ENCODE measurements at places on chromosomes 1 and 21. TPM values are rescaled to one million over a fixed set of nuclear protein-coding genes. Genes with fewer than 3 reads are reported as not detected.

DNA sequence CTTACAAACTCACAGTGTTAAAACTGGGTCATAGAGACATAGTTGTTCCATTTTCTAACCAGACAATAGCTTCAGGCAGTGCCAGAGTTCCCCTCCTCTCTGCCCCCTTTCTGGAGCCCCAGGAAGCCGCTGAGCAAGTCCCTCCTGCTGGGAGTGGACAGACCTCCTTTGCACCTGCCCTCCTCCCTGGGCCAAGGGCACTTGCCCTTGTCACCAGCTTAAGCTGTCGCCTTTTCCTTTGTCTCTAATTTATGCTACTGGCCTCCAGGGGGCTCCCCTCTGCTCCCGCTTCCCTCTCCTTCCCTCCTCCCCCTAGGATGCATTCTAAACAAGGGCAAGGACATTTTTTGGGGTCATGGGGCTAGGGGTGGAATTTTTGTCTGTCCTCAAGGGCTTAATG, 182.4 kb downstream of the MIS18A start:
- peaks cover 12% of the 10 kb centered on the region for H3K27me3 ChIP-seq
- H3K27ac ChIP-seq: no peak overlapping the region
- no peak overlapping the region for H3K4me3 ChIP-seq
- no peak for DNase-seq
- H3K4me1 ChIP-seq: no peaks in the 10 kb centered on the region

DNA sequence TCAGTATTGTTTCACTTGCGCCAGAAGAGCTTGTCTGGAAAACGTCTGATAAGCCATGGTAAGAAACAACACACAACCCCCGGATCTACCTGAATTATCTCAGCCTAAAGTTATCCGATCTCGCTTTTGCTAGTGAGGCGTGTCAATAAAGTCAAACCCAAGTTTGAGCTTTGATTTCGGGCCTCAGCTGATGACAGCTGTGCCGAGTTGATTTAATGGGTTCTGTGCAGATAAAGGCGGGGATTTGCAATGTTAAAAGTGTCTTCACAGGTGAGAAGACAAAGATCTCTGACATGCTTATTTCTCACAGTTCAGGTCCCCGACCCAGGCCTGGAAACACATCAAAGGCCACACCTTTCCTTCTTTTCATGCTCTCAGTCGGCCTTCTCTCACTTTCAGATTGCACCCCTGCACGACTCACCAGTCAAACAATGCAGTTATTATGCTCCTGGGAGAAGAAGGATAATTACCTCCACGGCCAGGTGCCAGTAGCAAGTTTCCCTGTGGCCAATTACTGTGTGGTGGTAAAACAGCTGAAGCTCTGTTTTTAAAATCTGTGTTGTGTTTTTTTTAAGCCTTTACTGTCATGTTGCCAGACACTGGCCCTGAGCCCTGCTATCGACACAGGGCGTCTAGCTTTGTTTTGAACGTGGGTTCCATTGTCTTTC, 245.3 kb upstream of the RUNX1 start:
- H3K4me3 ChIP-seq: no peak overlapping the region
- no peak for DNase-seq
- no peaks in the 10 kb centered on the region for H3K36me3 ChIP-seq

GRCh38 chr1:29756498-29756897, 520.2 kb downstream of the PTPRU start:
- H3K4me3 ChIP-seq: no peak overlapping the region
- peaks cover 9% of the 10 kb centered on the region for H3K27me3 ChIP-seq
- no peak for DNase-seq
- H3K36me3 ChIP-seq: no peaks in the 10 kb centered on the region
- no peak overlapping the region for H3K27ac ChIP-seq

The CORT gene
- 0.22 TPM for total RNA-seq

GRCh38 chr1:184698016-184698415, 56.6 kb downstream of the EDEM3 start:
- H3K27me3 ChIP-seq: no peaks in the 10 kb centered on the region
- no peak overlapping the region for H3K27ac ChIP-seq
- peaks cover 3% of the 10 kb centered on the region for H3K4me1 ChIP-seq
- no peak overlapping the region for H3K4me3 ChIP-seq
- no peak for DNase-seq

DNA sequence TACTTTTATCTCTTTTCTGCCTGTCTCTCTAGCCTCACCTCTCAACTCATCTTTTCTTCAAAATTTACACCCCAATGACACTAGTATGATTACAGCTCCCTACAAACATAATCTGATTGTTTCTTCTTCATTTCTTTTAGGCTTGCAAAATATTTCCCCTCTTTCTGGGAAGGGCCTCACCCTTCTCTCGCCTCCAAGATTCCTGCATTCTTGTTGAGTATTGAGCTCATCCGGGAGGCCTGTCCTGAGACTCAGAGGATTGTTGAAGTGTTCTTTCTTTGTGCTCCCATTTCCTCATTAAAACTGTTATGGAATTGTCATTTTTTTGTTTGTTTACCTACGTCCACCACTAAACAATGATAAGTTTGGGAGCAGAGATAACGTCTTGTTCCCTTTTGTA, 99.1 kb upstream of the CHRM3 start:
- H3K27me3 ChIP-seq: no peaks in the 10 kb centered on the region
- no peak overlapping the region for H3K27ac ChIP-seq
- no peaks in the 10 kb centered on the region for H3K4me1 ChIP-seq
- no peaks in the 10 kb centered on the region for H3K36me3 ChIP-seq
- no peak overlapping the region for H3K4me3 ChIP-seq
- no peak for DNase-seq

Data from activated B cell treated with CpG ODN at 0.5 μM for 24 hours (primary cell).